Glutamatergic neuron (in vitro differentiated cells): ENCODE measurements at places on chromosomes 12 and 14. TPM values are rescaled to one million over a fixed set of nuclear protein-coding genes. Genes with fewer than 3 reads are reported as not detected.

Gene SERPINA10
- not detected for total RNA-seq

DNA sequence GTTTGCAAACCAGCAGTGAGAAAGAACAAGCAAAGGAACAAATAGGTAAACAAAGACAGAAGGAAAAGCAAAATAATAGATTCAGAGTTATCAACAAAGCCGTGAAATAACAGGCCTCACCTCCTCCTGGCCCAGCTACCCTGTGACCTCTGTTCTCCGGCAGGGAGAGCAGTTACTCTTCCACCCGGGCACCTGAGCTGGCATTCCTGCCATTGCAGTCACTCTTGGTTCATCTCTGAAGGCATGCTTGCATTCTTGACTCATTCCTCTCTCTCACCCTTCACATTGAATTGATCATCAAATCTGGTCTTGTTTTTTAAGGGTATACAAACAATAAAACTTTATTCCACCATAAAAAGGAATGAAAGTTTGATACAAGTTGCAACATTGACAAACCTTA, 95.1 kb downstream of the TTC8 start:
- DNase-seq: no peak

- no peak for DNase-seq
Measured at GRCh38 chr12:93055221-93055620, 126.1 kb upstream of the EEA1 start.

Gene STAB2
- total RNA-seq: not detected

GRCh38 chr12:5384015-5384414, 47.9 kb upstream of the NTF3 start:
- no peak for DNase-seq

- DNase-seq: no peak
Measured at GRCh38 chr12:55847603-55848291, 5.0 kb upstream of the MMP19 start.

Gene OAS2
- total RNA-seq: not detected

Gene E2F7
- 4.2 TPM for total RNA-seq

Gene LRIG3
- total RNA-seq: 6.9 TPM

DNA sequence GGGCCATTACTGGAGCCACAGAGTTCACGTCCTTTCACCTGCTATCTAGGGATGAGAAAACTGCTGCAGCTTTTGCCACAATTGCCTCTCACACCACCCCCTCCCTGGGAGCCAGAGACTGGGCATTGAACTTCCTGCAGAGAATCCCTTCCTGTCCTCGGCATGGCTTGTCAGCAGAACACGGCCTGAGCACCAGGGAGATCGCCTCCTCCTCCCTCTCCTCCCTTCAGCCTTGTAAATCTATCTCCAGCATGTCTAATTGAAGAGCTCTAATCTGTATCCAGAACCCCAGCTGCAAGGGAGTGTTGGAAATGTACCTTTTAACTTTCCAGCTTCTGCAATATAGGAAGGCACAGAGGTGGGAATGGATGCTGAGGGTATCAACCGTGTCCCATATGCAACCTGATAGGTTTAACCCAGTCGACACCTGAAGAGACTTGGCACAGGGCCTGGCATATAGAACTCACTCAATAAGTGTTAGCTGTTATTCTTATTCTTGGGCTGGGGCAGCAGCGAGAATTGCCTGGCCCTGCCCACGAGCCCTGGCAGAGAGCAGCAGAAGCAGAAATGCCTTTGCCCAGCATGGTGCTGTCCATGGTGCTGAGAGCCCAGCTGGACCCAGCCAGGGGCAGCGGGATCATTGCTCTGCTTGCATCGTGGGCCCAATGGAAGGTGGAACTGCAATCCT, 26.8 kb downstream of the TMEM63C start:
- no peak for DNase-seq

Gene KRT78
- not detected for total RNA-seq

Gene NFE2
- total RNA-seq: not detected

DNA sequence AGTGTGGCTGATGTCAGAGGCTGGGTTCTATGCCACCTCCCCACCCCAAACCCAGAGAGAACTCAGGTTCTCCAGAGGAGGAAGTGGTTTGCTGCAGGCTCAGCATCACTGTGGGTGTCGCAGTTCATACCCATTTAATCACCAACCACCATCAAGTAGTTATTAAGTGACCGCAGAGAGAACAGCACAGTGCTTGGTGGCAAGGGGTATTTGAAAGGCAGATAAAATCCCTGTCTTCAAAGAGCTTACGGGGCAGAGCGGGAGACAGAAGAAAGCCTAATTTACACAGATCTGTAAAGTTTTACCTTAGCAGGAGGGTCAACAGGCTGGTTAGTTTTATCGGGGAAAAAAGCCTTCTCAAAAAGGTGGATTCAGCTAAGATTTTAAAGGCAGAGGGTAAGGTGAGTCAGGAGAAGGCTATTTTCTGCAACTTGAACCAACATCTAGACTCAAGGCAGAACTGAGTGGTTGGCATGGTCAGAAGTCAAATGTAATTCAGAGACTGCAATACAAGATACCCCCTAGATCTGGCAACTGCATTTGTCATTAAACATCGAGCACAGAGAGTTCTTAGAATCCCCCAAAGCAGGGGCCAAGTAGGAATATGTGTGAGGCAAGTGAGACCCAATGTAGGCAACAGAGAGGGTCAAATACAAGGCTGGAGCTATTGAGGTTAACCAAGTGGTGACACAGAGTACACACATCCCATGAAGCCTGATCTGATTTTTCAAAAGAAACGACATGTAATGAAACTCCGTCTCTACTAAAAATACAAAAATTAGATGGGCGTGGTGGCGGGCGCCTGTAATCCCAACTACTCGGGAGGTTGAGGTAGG, 13.2 kb downstream of the PXN start:
- DNase-seq: no peak

DNA sequence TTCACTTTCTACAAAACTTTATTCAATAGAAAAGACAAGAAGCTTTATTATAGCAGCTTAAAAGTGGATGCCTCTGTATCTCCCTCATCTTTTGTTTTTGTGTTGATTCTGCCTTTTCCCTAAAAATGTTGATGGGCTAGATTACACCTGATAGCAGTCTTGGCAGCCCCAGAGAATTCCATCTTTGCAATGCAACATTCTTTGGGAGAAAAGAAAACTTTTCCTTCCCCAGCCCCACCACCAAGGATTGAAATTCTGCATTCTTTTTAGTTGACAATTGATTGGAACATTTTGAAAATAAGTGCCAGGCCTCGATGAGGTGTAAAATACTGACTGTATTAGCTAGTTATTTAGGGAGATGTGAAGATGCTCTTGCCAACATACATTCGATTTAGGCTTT, 306.8 kb upstream of the G2E3 start:
- no peak for DNase-seq

DNA sequence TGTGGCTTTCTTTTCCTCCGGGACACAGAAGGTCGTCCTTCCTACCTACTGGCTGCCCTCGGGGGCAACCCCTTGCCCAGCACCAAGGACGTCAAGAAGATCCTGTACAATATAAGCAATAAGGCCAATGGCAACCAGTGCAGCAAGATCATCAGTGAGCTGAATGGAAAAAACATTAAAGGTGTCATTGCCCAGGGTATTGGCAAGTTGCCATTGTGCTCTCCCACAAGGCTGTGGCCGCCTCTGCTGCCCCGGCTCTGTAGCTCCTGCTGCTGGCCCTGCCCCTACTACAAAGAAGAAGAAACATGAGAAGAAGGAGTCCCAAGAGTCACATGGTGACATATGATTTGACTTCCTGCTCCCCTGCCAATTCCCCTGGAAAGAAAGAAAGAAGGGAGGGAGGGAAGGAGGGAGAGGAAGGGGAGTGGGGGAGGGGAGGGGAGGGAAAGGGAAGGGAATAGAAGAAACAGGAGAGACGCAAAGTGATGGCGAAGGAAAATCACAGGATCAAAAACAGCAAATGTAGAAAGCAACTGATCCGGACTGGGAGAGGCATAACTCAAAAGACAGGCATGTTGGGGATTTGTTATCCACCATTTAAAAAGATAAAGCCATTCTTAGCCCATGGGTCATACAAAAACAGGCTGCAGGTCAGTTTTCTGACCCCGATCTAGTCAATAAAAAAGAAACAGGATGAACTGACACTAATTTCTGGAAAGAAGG, 61.3 kb upstream of the RESF1 start:
- peak; percentile 15 for DNase-seq

Gene SCNN1A
- total RNA-seq: 0.74 TPM

GRCh38 chr12:33192226-33192625, 247.4 kb downstream of the SYT10 start:
- DNase-seq: no peak

DNA sequence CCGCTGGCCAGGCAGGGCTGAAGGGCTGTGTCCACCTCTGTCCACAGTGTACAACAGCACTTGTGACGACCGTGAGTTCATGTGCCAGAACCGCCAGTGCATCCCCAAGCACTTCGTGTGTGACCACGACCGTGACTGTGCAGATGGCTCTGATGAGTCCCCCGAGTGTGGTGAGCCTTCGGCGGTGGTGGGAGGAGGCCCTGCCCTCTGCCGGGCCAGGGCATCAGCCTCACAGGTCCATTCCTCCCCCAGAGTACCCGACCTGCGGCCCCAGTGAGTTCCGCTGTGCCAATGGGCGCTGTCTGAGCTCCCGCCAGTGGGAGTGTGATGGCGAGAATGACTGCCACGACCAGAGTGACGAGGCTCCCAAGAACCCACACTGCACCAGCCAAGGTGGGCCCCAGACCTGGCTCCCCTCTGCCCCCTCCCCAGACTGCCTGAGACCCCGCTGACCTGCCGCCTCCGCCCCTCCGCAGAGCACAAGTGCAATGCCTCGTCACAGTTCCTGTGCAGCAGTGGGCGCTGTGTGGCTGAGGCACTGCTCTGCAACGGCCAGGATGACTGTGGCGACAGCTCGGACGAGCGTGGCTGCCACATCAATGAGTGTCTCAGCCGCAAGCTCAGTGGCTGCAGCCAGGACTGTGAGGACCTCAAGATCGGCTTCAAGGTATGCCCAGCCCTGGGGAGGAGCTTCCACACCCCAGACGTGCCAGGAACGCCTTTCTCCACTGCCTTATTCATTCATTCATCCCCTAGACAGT, 20.8 kb upstream of the NXPH4 start:
- DNase-seq: no peak

- DNase-seq: no peak
Measured at GRCh38 chr14:93006567-93007051, 83.7 kb downstream of the CHGA start.

DNA sequence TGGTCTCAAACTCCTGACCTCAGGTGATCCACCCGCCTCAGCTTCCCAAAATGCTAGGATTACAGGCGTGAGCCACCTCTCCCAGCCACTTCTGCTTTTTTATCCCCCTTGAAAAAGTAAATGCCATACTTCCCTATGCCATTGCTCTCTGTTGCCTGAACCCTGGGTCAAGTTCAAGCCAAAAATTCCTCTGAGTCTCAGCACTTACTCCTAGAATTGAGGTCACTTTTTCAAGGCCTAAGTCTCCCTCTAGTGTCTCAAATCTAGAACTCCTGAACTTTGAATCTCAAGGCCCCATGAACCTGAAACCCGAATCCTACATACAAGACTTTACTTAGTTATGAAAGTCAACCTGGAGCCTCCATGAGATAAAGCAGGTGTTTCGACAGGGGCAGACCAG, 1.4 kb upstream of the APOBEC1 start:
- DNase-seq: no peak

DNA sequence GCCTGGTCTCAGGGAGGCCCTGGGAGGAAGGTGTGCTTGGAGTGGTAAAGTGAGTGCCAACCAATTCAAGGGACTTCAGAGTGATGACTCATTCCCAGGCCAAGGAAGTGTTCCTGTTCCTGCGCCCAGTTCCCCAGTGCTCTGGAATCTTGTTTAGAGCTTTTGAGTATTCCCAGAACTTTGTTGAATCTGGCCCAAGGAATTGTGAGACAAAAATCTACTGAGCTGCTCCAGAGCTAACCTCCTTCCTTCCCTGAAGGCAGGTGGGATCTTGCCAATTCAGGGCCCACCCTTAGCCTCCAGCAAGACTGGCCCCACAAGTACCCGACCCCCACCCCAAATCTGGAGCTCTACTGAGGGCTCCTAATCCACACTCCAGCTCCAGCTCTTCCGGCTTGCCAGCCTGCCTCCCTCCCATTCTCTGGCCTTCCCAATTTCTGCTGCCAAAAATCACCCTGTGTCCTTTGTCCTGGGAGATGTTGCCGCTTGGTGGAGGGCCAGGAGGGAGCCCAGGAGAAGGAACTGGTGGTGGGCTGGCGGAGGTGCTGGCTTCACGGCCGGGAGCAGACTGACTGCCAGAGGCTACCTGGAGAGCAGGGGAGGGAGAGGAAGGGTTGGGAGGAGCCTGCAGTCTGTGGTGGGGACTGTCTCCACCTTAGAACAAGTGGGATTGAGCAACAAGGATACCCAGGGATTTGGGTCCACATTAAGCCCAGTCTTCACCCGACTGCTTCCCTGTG, 2.0 kb upstream of the ATN1 start:
- peak; percentile 54 for DNase-seq

Gene FNTB
- 15.2 TPM for total RNA-seq

Gene CERS5
- total RNA-seq: 125 TPM

DNA sequence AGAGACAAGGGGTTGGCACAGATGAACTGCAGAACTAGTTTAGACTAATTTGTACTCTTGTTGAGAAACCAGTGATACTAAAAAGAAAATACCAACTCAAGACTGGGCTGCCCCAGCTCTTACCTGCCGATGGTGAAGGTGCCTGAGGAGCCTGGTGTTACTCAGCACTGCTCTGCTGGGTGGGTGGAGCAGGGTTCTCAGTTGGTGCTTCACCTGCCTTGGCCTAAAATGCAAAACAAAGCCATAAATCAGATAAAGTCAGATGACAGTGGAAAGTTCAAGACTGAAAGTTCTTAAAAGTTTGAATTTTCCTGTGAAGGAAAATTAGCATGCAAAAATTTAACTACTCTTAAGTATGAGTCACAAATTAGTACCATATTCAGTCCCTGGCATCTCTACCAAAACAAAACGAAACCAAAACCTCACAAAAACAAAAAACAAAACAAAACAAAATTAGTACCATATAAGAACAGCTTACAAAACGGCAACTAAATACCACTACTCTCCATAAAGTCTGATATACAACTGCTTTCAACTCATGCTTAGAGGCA, 21.9 kb downstream of the YBX3 start:
- no peak for DNase-seq

DNA sequence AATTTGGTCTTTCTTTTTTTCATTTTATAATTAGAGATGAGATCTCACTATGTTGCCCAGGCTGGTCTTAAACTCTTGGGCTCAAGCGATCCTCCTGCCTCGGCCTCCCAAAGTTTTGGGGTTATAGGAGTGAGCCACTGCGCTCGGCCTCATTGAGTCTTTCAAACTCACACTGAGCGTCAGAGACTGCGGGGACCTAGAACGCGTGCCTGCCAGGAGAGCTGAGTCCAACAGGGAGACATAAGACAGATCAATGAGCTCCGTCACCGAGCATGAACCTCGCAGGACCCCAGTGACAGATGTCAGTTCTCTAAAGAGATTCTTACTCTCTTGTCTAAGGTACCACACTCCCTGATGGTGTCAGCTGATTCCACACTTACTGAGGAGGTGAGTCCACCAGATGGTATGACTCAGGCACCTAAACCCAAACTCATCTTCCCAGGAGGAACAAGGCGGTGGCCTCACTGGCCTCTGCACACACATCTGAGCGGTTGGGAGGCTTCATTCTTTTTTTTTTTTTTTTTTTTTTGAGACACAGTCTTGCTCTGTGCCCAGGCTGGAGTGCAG, 58.9 kb downstream of the CCDC88C start:
- DNase-seq: no peak

Gene SLC7A7
- total RNA-seq: 1.7 TPM

Gene CYP27B1
- 1.7 TPM for total RNA-seq

- no peak for DNase-seq
Measured at GRCh38 chr12:52771088-52771487, 6.1 kb downstream of the KRT76 start.

GRCh38 chr12:75970310-75970709, 61.3 kb downstream of the PHLDA1 start:
- no peak for DNase-seq
